Effector memory CD4-positive, alpha-beta T cell (primary cell): ENCODE measurements at places on chromosomes 1 and 21.

DNA sequence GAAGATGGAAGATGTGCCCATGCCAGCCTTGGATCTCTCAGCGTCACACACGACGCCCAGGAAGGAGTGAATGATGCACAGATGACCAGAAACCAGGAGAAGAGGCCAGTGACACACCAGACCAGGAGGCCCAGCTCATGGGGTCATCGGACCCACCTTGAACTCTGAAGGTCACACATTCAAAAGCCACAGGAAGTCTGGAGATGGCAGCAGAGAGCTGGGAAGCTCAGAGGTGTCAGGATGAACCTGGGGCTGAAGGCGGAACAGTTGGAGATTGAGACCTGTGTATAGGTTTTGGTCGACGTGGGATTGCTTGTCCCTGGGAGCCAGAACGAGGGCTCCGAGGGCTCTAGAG lies 43.6 kb downstream of the SLC19A1 start:
- DNase-seq, result no peak

GRCh38 chr1:36419569-36419968 lies 21.9 kb upstream of the LSM10 start:
- no peak for DNase-seq

DNA sequence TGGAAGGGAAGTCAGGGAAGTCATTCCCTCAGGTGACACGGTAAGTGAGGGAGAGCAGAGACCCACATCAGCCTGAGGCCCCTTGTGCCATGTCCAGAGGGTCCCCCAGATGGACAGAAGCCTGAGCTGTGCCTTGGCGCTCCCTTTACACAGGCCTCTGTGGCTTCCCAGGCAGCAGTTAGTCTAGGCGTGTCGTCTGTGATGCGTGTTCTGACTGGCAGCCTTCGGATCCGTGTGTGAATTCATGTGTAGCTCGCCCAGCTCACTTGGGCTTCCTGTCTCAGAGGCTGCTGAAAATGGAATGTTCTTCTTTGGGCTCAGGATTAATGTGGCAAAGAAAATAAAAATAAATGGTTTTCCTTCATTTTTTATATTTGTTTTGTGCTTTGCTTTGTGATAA lies 28.3 kb downstream of the PRMT2 start:
- DNase-seq, result no peak

- DNase-seq, result no peak
Measured at GRCh38 chr1:19453741-19454201, 31.6 kb downstream of the CAPZB start.

DNA sequence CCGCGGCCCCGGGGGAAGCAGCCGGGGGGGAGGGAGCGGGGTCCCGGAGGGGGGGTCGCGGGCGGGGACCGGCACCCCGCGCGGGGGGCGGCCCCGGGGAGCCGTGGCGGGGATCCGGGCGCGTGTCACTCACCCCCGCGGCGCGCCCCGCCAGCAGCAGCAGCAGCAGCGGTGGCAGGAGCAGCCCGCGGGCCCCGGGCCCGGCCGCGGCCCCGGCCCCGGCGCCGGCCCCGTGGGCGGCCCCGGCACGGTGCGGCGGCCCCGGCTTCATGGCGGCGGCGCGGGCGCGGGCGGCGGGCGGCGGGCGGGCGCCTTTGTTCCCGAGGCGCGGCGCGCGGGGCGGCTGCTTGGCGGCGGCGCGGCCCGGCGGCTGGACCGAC lies 252 bp downstream of the SDC3 start:
- DNase-seq, result no peak
